Inflammatory macrophage treated with lipopolysaccharide for 4 hours (primary cell): ENCODE measurements at places on chromosomes 4 and X.

GRCh38 chr4:121800638-121800960 is 524 bp upstream of the EXOSC9 start:
- no peak for DNase-seq

GRCh38 chrX:39519030-39519488 is 578.7 kb downstream of the BCOR start:
- no peak for DNase-seq

DNA sequence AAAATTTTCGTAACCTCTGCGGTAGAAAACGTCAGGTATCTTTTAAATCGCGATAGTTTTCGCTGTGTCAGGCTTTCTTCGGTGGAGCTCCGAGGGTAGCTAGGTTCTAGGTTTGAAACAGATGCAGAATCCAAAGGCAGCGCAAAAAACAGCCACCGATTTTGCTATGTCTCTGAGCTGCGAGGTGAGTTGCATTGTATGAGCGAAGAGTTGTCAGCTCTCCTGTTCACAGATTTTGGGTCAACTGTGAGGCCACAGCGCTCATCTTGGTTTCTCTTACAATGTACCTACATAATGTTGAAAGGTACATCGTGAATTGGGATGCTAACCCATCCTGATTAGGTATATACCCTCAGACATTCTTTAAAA is 486 bp downstream of the CLCN3 start:
- peak; percentile 7 for DNase-seq

DNA sequence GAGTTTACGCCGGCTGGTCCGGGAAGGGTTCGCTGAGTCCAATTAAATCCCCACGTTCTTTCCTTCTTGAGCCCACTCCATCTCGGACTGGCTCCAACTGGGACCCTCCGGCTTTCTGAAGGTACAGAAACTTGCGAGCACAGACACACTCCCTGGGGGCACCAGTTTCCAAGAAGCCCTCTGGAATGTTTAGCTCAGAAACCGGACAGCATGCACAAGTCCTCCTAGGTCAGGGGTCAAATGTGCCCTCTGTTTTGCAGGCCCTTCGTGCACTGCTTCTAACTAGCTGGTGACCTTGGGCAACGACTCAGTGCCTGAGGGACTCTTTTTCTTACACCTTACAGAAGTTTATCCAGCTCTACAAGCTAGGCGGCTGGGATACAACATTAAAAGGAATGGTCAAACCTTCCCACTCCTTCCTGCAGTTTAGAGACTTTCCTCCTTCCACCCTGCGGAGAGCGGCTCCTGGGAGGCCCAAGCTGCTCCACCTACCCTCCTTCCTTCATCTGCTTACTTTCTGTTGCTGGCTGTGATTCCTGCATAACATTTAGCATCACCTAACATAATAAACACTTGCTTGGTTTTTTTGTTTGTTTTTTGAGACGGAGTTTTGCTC is 275.5 kb downstream of the BCOR start:
- DNase-seq, result no peak

GRCh38 chrX:13965531-13965930 is 64.2 kb downstream of the GEMIN8 start:
- DNase-seq, result no peak

- DNase-seq, result peak; percentile 8
These were observed 48.7 kb downstream of the HTT start for GRCh38 chr4:3123181-3123671.

GRCh38 chr4:138393886-138394610 is 151.9 kb upstream of the SLC7A11 start:
- DNase-seq, result peak; percentile 39

- no peak for DNase-seq
These were observed 24.9 kb downstream of the EFNB1 start for GRCh38 chrX:68853665-68854251.

GRCh38 chrX:13364230-13364857 is 44.5 kb upstream of the ATXN3L start:
- DNase-seq, result no peak

DNA sequence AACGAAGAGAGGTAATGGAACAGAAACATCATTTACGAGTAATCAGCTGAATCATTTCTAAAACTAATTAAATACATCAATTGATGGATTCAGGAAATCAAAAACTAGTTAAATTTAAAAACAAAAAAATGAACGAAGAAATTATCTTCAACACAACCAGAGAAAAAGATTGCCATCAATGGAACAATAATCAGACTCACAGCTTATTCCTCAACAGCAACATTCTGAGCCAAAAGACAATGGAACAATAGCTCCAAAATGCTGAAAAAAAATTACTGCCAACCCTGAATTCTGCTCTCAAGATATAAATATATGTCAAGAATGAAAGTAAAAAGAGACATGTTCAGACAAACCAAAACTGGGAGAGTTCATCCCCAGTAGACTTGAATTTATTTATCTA is 65.5 kb upstream of the KLF3 start:
- DNase-seq, result no peak

GRCh38 chrX:39774774-39775328 is 322.9 kb downstream of the BCOR start:
- DNase-seq, result no peak

DNA sequence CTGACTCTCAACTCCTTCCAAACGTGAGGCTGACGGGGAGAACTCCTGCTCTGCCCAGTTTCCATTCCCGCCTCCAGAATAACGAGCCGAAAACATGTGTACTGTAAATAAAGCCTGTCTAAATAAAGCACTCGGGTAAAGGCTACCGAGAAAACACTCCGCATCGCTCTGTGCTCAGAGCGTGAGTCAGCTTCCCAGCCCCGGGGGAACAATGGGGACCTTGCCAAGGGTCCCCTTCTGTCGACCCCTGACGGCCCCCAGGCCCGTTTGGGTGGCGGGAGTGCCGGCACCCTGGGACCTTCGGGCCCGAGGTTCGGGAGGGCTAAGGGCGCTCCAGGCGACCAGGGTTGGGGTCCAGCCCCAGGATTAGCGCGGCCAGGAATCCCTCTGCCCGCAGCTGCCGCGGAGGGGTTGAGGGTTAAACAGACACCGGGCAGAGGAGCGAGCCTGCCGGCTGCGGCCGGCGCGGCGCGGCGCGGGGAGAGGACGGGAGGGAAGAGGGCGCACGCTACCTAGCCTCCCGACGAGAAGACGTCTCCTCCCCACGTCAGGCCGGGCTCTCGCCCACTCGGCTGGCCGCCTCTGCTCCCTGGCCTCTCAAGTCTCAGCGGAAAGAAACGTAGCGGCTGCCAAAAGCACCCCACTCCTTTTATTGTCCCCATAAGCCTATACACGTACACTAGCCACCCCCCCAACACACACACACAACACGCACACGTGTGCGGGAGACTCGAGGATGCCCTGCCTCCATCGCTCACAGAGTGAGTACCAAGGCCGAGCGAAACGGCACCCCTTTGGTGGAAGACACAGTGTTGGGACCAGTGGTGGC is 85.5 kb downstream of the BCOR start:
- no peak for DNase-seq

DNA sequence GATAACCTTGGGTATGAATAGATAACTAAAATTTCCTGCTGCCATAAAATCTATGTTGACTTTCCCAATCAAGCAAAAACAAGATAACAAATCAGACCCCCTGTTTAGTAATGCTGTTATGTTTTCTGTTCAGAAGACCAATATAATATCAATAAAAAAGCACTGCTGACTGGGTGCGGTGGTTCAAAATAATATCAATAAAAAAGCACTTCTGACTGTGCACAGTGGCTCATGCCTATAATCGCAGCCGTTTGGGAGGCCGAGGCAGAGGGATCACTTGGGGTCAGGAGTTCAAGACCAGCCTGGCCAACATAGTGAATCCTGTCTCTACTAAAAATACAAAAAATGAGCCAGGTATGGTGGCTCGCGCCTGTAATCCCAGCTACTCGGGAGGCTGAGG is 36.7 kb downstream of the ANTXR2 start:
- no peak for DNase-seq

GRCh38 chrX:55713631-55714030 is 3.9 kb upstream of the RRAGB start:
- no peak for DNase-seq

- no peak for DNase-seq
These were observed 83.5 kb upstream of the LIMCH1 start for GRCh38 chr4:41454423-41454822.

- DNase-seq, result no peak
These were observed 8.5 kb downstream of the NUDT11 start for GRCh38 chrX:51487960-51488267.

GRCh38 chrX:20140420-20140819 is 1.2 kb downstream of the EIF1AX start:
- peak; percentile 38 for DNase-seq

- DNase-seq, result no peak
These were observed 65.6 kb downstream of the SPINK2 start for GRCh38 chr4:56755901-56756300.

- no peak for DNase-seq
These were observed 36.0 kb downstream of the STIM2 start for GRCh38 chr4:26896636-26897035.

- DNase-seq, result peak; percentile 76
These were observed 16.1 kb downstream of the NKX3-2 start for GRCh38 chr4:13527981-13528820.

DNA sequence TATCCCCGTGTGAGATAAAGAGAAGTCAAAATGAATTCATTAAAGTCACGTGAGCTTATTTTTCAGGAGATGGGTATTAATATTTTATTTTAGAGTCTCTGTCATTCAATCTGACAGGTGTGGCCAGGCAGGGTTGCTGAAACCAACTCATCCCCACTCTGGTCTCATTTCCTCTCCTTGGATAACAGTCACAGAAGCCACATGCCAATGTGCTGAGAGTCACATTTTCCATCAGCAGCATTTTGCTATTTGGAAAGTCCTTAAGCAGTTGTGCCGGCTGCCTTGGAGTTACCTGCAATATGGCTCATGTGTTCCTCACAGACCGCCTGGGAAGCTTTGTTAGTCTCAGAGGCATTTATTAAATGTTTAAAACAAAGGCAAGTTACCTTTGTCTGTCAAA is 302.3 kb downstream of the DCHS2 start:
- DNase-seq, result no peak

DNA sequence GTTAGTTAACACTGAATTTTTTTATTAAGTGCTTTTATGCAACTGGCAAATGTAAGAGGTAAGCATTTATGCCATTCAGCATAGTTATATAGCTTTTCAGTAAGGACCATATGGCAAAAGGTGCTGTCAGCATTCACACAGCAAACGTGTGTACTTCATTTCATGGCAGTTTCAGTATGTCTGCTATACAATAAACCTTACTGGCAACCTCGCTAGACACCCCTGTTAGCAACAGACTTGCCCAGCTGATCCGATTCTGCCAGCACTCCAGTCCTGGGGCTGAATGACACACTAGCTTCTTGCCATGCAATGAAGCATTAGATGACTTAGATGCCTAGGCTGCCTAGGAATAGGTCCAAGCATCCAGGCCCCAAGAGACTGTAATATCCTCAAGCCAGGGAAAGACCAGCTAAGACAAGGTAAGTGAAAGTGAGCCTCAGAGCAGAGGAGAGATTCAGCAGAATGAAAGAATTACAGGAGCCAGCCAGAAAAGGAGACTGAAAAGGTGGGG is 47.3 kb upstream of the DOCK11 start:
- DNase-seq, result no peak

DNA sequence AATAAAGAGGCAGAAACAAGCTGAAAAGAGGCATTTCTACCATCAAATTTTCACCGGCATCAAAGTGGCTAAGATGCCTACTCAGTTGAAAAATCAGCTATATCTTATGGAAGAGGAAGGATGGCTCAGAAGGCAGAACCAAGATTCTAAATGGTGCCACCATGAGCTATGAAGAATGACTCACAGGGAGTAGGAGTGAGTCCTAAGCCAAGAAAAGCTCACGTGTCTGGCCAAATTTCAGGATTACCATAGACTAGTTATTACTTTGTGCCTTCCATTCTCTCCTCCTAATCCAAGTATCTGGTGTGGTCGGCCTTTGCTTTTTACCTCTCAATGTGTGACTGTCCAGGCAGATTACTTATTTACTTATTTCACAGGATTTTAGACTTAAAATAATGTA is 54.8 kb downstream of the BMP3 start:
- no peak for DNase-seq

DNA sequence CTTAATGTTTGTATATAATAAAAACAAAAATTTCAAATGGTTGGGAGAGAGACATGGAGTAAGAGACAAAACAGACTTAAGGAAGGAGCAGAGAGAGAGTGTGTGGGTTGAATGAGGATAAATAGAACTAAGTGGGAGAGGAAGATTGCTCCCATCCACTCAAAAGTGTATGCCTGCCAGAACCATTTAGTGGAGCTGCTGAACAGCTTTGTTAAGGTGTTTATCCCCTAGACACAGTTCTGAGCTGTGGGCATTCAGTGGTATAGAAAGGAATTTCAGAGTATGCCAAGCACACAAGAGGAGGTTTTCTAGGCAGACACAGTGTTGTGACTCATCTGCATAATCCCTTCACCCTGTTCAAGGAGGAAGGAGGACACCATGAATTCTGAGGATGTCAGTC is 508.6 kb upstream of the EPHA5 start:
- DNase-seq, result no peak

- DNase-seq, result no peak
These were observed 152.3 kb upstream of the KLF3 start for GRCh38 chr4:38511702-38512101.

GRCh38 chrX:14529290-14529989 is at the start of gene GLRA2:
TSS of gene GLRA2 (plus strand) at chrX:14529536. CDS start at chrX:14530058, 522 bp downstream.
- no peak for DNase-seq
